ENCODE measurements at places on chromosomes 6 and 20. TPM values are rescaled to one million over a fixed set of nuclear protein-coding genes. Genes with fewer than 3 reads are reported as not detected.
A peak's percentile ranks its signal among the peaks of the same experiment; 100 is the strongest.

The BPIFB6 gene
- total RNA-seq = not detected

The ANKRD6 gene
- 44.1 TPM for total RNA-seq

The MYBL2 gene
- total RNA-seq = 2.4 TPM

- DNase-seq = no peak
Measured at GRCh38 chr6:69881322-69882151, 15.2 kb downstream of the COL19A1 start.

DNA sequence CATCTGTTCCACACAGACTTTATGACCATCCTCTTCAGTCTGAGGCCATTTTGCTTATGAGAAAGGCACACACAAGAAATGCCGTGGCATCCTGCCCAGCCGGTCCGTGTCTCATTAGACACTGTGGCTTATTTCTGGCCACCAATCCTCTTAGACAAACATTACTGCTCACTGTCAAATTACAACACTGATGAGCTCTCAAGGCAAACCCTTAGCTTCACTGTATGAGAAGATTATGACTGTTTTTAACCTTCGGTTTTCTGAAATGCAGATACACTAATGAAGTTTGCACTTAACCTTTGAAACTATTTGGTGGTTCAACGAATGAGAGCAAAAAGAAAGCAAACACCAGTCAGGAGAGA, 50.5 kb upstream of the DST start:
- peak; percentile 23 for DNase-seq

- DNase-seq = no peak
Measured at GRCh38 chr6:137086031-137086430, 41.3 kb upstream of the IL20RA start.
